Type B pancreatic cell (in vitro differentiated cells): ENCODE measurements at places on chromosomes 2 and 18.

GRCh38 chr2:97935719-97936161 lies 60.0 kb downstream of the TMEM131 start:
- no peaks in the 10 kb centered on the region for H3K27me3 ChIP-seq
- no peaks in the 10 kb centered on the region for H3K36me3 ChIP-seq
- DNase-seq = no peak
- H3K4me3 ChIP-seq = peak overlapping the region; percentile 57

DNA sequence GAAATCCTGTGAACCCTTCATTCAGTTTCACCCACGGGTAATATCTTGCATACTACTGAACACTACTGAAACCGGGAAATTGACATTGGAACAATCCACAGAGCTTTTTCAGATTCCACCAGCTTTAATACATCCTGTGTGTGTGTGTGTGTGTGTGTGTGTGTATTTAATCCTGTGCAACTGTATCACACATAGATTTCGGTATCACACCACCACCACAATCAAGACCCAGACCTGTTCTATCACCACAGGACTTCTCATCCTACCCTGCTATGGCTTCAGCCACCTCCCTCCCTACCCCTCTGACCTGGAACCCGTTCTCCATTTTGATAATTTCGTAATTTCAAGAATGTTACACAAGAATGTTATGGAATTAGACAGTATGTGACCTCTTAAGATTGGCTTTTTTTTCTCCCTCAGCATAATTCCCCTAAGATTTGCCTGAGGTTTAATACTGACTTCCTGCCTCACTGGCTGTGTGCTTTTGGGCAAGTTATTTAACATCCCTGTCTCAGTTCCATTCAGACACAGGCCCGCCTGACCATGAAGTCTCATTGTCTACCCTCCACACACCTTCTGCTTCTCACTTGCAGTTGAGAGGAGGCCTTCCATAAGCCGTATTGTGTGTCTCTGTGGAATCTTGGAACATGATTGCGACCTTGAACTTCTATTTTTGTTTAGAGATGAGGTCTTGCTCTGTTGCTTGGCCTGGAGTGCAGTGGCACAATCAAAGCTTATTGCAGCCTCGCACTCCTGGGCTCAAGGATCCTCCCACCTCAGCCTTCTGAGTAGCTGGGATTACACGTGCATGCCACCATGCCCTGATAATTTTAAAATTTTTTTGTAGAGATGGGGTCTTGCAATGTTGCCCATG lies 14.4 kb upstream of the TMEM131 start:
- no peaks in the 10 kb centered on the region for H3K36me3 ChIP-seq
- H3K27me3 ChIP-seq = no peaks in the 10 kb centered on the region
- DNase-seq = no peak
- no peak overlapping the region for H3K27ac ChIP-seq
- no peak overlapping the region for H3K4me3 ChIP-seq

DNA sequence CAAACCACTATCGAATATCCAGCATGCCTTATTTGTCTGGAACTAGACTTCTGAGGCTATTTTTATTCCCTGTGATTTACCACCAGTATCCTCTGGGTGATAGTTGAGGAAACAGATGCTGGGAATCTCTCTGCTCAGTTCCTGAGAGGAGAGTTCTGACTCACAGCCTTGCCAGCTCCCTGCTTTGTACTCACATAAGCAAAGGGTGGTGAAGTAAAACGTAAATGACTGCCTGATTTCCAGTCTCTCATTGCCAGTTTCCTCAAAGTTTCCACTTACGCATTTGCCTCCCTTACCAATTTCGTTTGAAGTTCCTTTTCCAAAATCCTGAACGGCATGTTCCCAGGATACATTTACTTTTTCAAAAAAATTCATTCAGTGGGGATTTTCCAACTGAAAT lies 69.2 kb upstream of the HNRNPA3 start:
- H3K27ac ChIP-seq = no peak overlapping the region
- H3K4me3 ChIP-seq = no peak overlapping the region
- H3K27me3 ChIP-seq = peaks cover 26% of the 10 kb centered on the region
- H3K4me1 ChIP-seq = peaks cover 15% of the 10 kb centered on the region
- no peaks in the 10 kb centered on the region for H3K36me3 ChIP-seq
- no peak for DNase-seq

GRCh38 chr2:164710837-164711765 lies 89.8 kb upstream of the GRB14 start:
- DNase-seq = no peak
- peaks cover 10% of the 10 kb centered on the region for H3K36me3 ChIP-seq
- H3K27me3 ChIP-seq = no peaks in the 10 kb centered on the region

GRCh38 chr2:230915319-230915718 lies 9.7 kb downstream of the GPR55 start:
- H3K4me3 ChIP-seq = no peak overlapping the region
- DNase-seq = no peak
- H3K4me1 ChIP-seq = no peaks in the 10 kb centered on the region
- H3K27me3 ChIP-seq = peaks cover 6% of the 10 kb centered on the region
- H3K27ac ChIP-seq = no peak overlapping the region
- no peaks in the 10 kb centered on the region for H3K36me3 ChIP-seq

DNA sequence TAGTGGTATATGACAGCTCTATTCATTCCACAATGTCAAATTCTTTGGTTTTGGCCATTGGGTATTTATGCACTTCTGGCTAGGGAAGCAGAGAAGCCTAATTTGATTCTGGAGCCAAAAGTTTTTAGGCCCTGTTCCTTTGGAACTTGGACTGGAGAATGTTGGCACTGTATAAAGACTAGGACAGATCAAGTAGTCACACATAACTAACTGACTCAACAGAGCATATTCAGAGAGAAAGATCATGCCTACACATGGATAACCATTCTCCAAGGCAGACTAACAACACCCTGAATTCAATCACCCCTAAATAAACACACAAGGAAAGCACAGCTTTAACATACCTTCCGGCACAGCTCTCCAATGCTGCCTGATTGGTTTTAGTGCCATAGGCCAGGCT lies 62.9 kb downstream of the ARHGAP15 start:
- no peak overlapping the region for H3K4me3 ChIP-seq
- H3K27ac ChIP-seq = no peak overlapping the region
- no peaks in the 10 kb centered on the region for H3K4me1 ChIP-seq
- no peaks in the 10 kb centered on the region for H3K36me3 ChIP-seq

DNA sequence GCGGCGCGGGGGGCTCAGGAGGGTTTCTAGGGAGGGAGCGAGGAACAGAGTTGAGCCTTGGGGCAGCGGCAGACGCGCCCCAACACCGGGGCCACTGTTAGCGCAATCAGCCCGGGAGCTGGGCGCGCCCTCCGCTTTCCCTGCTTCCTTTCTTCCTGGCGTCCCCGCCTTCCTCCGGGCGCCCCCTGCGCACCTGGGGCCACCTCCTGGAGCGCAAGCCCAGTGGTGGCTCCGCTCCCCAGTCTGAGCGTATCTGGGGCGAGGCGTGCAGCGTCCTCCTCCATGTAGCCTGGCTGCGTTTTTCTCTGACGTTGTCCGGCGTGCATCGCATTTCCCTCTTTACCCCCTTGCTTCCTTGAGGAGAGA lies 5.2 kb downstream of the PROC start:
- H3K4me3 ChIP-seq = peak overlapping the region; percentile 78
- peaks cover 58% of the 10 kb centered on the region for H3K27me3 ChIP-seq
- H3K4me1 ChIP-seq = peaks cover 10% of the 10 kb centered on the region
- H3K27ac ChIP-seq = peak overlapping the region; percentile 23
- no peaks in the 10 kb centered on the region for H3K36me3 ChIP-seq

- no peaks in the 10 kb centered on the region for H3K36me3 ChIP-seq
- H3K4me1 ChIP-seq = peaks cover 5% of the 10 kb centered on the region
- H3K27me3 ChIP-seq = peaks cover 22% of the 10 kb centered on the region
- no peak overlapping the region for H3K27ac ChIP-seq
- H3K4me3 ChIP-seq = no peak overlapping the region
Observed at GRCh38 chr18:44537526-44537925, 143.2 kb upstream of the SETBP1 start.
